ENCODE measurements at places on chromosomes 1 and 21.

- no peak for DNase-seq
Observed at GRCh38 chr1:1867164-1867563, 23.7 kb downstream of the GNB1 start.

DNA sequence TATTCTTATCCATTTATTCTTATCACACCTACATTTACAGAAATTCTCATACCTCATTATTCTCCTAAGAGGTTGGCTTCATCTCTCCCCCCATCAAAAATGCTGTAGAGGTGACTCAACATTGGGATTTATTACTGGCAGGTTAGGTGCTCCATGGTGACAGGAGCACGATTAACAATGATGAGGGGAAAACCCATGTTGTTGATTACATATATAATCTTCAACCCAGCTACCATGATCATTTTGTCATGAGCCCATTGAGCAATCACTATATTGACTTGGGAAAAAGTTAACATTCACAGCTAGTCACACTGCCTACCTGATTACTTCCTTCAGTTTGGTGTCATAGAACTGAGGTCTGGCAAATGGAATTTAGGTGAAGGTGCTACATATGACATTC, 712.1 kb upstream of the CHRM3 start:
- DNase-seq, result no peak

DNA sequence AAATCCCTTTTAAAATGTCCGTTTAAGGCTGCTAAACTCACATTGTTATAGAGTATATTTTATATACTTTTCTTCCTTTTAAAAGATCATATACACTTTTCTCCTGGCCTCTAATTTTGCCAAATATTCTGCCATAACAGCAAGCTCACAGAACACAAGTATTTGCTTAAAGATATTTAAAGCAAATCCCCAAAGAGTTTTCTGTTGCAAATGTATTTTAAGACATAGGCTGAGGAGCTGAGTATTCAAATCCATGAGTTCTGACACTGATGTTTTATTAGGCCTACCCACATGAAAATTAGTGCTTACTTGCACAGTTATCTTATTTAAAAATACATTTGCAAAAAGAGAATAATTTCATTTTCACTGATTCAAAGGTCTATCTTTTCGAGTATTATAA, 1.7 kb upstream of the PTPRC start:
- DNase-seq, result no peak

DNA sequence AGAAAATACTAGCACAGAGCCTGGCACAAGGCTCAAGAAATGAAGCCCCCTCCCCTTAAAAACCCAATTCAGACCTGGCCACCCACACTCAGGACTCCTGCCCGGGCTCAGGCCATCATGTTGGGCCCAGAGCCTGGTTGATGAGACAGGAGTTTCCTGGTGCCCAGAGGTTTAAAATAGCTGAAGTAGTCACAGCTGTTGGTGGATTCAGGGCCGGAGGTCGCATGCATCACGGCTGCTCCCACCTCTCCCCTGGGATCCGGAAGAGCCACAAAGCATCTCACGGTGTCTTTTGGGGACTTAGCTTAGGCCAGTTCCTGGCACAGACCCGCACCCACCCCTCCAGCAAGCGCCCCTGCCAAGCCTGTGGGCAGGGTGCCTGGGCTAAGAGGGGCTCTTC, 2.6 kb upstream of the PADI2 start:
- DNase-seq, result peak; percentile 65

DNA sequence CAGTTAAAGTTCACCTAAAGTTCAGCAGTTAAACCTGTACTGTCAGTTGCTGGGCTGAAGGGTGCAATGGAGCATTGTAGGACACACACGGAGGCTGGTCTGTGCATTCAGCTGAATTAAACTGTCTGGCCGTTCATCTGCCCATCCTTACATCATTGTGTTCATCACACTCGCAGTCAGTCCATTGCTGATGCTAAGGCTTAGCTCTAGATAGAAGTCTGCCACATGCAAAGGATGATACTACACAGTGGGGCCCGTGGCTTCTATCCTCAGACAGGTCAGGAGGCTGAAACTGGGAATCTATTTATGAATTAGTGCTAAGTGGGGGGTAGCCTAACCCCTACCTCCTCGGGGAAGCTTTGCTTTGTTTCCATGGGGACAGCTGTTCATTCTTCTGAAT, 60.4 kb downstream of the CNIH3 start:
- DNase-seq, result no peak

DNA sequence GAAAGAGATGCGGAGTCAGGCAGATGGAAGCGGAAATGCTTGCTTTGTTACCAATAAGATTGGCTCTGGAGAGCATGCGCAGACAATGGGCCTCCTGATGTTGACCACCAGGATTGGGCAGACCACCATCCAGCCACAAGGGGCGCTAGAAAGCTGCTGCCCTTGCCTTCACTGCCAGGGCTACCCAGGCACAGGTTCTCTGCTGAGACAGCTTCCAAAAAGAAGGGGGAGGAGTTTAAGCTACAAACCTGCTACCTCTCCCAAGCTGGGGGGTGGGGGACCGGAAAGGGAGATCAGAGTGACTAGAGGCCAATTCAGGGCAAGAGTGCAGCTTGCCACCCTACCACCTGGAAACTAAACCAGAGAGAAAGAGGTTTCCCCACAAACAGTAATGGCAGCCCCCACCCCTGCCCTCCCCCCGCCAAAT, 369.7 kb downstream of the RRAGC start:
- DNase-seq, result peak; percentile 82

DNA sequence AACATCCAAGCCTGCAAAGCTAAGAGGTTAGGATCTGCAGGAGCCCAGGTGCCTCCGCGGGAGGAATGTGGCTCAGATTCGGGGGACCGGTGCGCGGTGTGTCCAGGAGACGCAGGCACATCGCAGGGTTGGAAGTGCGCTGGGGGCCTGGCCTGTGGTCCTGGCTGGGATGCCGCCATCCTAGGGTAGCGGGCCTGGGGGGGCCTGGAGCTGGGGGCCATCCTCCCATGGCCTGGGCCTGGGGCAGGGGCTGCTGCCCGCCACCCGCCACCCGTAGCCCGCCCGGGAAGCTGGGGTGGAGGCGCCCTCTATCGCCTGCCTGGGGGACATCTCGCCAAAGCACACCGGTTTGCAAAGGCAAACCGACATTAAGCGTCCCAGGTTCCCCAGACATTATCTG, 170.6 kb upstream of the ARHGEF16 start:
- no peak for DNase-seq

- no peak for DNase-seq
Observed at GRCh38 chr1:59638231-59638711, 176.5 kb upstream of the HOOK1 start.

GRCh38 chr1:161226320-161226711, 456 bp downstream of the TOMM40L start:
- peak; percentile 79 for DNase-seq

DNA sequence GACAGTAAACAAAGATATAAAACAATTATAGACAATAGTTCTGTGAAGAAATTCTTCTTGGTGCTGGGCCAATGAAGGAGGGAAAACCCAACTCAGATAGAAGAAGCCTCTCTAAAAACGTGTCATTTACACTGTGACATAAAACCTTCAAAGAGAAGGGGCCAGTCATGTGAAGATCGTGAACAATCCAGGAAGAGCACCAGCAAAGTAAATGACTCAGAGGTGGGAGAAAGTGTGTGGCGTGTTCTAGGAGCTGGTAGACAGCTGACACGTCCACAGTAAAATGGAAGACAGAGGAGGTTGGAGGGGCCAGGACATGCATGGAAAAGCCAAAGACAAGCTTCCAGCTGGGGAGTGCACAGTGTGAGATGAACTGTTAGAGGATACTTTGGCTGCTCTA, 143.6 kb downstream of the VAV3 start:
- DNase-seq, result no peak

DNA sequence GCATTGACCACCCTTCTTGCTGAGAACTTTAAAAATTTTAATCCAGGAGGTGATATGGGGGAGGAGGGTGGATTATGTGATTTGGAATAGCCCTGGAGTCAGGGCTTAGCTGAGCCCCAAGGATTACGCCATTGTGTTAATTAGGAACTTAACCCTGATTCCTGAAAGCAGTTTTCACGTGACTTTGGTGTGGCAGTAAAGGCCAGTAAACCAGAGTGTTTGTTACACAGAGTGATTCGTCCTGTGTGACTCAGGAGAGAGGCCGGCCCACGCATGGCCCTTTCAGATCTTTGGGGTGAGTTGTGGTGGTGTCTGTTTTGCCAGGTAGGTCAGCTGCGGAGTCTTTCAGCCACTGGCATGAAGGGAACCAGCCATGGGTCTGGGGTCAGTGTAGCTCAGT, 107.6 kb downstream of the NOS1AP start:
- DNase-seq, result no peak

DNA sequence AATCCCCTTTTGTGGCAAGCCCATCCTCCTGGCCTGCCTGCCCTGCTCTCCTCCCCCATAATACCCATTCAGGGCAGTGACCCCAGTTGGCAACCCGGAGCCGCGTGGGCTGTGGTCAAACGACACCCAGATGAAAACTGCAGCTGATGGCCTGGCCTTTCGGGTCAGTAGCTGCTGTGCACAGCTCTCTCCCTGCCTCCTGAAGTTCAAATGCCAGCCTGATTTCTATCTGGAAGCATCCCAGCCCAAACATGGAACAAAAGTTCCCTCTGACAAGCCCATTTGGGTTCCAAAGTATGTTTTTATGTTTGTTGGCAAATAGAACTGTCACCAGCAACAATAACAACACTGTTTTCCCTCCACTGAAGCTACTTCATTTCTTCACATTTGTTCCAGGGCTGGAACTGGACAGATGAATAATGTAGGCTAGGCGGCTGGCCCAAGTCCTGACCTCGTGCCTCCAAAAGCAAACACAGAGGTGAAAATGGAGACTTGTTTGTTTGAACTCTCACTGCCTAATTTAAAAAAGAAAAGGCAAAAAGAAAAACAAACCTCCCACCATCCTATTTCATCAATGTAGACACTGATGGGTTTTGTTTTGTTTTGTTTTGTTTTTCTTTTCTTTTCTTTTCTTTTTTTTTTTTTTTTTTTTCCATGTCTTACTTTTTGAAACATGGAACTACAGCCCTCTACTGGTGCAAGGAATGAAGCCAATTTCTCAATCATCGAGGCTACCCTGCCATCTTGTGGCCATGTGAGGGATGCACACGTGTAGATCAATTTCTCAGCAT, 179.0 kb downstream of the ADSS2 start:
- DNase-seq, result no peak

DNA sequence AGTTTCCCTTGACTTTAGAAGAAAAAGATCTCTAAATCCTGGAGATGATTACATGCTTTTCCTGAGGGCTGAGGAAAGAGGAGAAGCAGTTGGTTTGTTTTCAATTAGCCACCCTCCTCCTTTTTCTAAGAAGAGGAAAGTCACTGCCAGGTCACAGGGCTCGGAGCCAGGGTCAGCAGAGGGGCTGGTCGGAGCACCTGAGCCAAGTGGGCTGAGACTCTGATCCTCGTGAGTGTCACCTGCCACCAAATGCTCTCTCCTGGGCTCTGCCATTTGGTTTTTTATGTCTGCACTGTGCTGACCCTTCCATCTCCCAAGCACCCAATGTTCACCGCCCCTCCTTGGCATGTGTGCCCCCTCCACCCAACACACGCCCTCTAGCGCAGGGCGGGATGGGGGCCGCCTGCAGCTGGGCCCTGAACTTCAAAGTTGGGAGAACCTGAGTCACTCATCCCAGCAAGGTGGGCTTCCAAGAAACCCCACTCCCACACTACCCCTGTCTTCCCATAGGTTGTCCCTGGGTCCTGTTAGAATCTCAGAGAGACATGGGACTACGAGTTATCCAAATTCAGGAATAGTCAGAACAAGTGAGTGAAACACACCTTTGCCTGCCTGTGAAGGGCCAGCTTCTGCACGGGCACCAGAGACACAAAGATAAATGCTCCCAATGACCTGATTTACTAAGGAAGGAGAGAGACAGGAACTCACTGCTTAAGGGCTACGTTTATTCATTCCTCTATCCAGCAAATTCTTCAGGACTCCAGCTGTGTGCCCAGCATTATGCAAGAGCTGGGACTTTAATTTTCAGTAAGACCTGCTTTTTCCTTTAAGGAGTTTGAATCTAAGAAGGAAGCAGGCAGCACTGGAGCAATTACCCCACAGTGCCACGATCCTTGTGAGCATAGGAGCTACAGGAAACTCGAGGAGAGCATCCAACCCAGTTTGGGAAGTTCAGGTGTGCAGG, 127.5 kb downstream of the RHOU start:
- DNase-seq, result no peak

DNA sequence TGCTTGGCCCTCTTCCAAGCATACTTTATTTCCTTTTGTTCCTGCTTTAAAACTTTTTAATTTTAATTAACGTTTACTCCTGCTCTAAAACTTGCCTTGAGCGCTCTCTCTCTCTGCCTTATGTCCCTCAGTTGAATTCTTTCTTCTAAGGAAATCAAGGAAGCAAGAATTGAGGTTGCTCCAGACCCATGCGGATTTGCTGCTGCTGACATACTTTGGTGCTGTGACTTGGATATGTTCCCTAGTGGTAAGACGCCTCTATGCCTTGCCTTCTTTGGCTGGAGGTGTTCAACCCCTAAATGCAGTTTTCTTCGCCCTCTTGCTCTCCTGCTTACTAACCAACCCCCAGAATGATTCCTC, 148.1 kb downstream of the ADSS2 start:
- DNase-seq, result no peak

DNA sequence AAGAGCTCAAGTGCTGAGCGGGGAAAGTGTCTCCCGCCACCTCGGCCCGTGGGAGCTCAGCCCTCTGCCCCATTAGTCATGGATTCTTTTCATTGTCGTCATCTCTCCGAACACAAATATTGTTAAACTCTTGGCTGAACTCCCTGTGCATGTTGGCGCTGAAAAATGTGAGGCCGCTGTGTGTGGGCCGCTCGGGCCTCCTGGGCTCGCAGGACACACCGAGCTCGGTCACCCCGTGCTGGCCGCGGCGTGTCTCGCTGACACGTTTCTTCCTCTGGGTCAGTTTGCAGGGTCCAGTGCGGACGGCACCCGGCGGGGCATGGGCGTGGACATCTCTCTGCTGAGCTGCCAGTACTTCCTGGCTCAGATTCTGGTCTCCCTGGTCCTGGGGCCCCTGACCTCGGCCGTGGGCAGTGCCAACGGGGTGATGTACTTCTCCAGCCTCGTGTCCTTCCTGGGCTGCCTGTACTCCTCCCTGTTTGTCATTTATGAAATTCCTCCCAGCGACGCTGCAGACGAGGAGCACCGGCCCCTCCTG, 25.6 kb downstream of the SLC45A1 start:
- peak; percentile 74 for DNase-seq

- DNase-seq, result peak; percentile 6
Observed at GRCh38 chr1:40844079-40844478, 18.1 kb downstream of the CITED4 start.

DNA sequence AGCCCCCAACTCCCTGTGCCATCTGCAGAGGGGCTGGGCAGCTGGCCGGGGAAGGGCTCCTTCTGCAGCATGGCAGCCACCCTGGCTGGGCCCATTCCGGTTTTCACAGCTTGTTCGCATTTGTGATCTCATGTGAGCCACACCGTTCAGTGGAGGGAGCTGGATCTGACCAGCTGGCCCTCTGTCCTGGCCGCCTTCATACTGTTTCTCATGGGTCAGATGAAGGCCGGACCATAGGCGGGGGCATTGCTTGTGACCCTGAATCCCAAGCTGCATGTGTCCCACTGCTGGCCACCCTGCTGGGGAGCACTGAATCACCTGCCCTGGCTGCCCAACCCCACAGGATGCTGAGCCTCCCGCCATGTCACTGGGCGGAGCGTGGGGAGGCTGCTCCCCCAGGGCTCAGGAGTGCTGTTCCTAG, 36.4 kb upstream of the PRSS38 start:
- DNase-seq, result no peak
